ENCODE measurements at places on chromosomes 2 and 18.

DNA sequence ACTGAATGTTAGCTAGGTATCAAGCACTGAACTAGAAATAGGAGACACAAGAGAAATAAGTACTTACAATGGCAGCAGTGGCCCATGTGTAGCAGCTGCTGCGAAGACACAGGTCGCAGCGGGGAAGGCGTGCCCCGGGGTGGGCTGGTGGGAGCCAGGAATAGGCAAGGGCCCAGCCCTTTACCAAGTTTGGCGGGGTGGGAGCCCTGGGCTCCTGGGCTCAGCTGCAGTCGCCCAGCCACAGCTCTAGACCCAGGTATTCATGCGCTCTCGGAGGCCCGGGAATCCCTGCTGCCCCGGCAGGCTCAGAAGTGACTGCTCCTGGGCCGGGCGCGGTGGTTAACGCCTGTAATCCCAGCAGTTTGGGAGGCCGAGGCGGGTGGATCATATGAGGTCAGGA lies 1287.3 kb downstream of the CNTNAP5 start:
- DNase-seq = no peak

DNA sequence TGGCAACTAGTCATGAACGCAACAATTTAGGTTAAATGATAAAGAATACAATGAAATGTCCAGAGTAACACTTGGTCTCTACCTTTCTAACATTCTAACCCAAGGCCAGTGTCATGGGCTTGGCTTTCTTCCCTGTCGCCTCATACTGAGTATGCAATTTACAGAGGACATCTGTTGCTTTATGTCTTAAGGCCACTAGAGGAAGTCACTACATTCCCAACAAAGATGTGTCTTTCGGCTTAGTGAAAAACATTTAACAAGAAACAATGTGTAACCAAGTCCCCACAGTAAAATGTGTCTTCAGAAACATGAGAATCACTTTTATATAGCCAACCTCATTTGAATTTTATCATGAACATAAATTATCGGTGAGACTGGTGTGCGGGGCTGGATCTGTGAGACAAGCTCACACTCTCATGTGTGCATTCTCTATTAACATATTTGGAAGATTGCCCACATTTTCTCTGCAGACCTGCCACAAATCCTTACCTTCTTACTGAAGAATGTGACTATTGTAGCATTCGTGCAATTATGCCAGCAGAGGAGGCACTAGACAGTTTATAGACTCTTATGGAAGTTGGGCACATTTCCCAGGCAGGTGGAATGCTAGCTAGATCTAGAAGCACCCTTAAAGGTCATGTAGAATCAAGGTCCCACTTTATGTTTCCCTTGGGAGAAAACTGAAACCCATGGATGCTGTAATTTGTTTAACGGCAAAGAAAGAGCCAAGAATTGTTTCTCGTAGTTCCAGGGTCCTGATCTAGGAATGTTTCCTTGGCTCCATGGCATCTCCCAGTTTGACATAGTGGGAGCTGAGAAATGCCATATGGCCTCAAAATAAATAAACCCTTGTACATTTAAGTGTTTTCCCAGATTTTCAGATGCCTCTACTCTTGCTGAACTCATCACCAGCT lies 101.8 kb downstream of the CD226 start:
- DNase-seq = no peak

- no peak for DNase-seq
Observed at GRCh38 chr2:207165121-207166038, at the start of gene KLF7. Gene KLF7 (minus strand): TSS chr2:207165948. CDS start chr2:207165568, 380 bp downstream.

GRCh38 chr18:8290435-8290834 lies 318.8 kb upstream of the RAB12 start:
- DNase-seq = no peak

DNA sequence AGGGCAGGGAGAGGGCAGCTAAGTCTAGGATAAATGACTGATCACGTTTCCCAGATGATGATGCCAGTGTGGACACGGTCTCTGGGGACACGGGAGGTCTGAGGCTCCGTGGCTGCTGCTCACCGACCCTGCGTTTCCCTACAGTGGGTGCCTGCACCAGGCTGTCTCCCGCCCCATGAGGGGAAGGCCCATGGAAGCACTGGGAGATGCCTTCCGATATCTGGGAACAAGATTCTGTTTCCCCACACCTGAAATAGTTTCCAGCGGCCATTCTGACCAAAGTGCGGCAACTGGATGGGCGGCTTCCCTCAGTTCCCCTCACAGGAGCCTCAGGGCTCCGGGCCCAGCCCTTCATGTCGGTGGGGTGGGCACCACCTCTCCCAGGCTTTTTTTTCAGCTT lies 83.1 kb downstream of the EDAR start:
- DNase-seq = no peak

DNA sequence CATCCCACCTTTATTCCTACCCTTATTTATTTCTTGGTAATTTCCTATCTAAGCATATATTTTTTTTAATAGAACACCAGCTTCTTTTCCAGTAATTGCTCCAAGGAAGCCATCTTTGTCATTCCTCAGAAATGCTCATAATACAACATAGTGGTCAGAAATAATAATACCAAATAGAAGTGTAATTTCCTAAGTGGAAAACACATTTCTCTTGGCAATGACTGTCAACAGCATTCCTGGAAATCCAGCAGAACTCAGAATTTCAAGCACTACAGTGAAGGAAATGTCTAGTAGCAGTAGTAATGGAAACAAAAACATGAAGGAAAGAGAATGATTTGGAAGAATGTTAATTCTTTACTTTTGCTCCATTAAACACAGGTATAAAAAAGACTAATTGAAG lies 56.6 kb downstream of the GDF7 start:
- DNase-seq = no peak

DNA sequence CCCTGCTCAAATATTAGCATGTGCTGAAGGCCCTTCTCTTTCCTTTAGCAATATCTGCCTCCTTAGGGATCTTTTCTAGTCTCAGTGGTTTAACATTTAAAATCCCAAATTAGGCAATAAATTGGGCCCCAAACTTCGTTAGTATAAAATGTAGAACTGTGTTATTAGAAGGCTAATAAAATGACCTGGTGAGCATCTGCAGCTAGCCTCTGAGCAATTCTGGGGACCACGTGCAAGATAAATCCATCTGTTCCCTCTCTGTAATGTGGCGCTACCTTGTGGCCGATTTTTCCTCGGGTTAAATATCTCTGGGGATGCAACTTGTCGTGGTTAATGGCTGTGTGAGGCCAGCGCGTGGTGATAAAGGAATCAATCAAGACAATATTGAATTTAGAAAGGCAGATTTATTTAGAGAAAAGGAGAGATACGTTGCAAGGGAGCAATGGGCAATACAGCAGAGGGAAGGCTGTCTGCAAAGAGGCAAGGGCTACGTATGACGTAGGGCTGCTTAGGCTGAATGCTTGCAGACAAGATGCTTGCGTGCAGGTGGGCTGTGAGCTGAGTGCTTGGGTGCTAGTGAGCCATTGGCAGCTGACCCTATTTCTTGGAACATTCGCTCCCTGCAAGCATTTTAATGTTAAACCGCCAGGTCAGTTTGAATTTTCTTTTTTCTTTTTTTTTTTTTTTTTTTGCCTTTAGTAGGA lies 18.5 kb upstream of the IL36G start:
- no peak for DNase-seq

DNA sequence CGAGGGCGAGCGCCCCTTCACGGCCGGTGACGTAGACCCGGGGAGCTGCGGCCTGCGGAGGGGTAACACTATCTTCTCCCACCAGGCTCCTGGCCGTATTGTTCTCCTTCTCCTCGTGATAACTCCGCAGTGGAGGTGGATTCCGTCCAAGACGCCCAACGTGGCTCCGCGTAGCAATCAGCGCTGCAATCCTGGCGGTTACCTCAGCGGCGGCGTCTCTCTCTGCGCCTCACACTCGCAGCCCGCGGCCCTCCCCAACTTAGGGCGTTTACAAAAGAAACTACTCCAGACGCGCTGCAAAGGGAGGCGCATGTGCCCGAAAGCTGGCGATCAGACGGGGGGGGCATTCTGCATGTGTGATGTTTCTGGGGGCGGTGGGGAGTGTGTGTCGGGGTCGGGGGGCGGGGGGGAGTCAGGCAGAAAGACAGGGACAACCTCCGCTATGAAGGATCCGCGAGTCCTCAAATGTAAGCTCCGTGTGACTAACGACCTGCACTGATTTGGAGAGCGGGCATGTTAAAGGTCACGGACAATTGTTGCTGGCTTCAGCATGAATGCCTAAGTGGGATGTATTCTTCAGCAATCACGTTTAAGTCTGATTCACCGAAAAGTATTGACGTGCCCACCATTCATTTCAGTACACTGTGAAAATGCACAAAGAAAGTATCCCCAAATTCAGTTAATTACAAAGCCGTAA lies 1.3 kb upstream of the ZNF516 start:
- no peak for DNase-seq

- DNase-seq = no peak
Observed at GRCh38 chr18:57839942-57840381, 36.8 kb upstream of the ATP8B1 start.

DNA sequence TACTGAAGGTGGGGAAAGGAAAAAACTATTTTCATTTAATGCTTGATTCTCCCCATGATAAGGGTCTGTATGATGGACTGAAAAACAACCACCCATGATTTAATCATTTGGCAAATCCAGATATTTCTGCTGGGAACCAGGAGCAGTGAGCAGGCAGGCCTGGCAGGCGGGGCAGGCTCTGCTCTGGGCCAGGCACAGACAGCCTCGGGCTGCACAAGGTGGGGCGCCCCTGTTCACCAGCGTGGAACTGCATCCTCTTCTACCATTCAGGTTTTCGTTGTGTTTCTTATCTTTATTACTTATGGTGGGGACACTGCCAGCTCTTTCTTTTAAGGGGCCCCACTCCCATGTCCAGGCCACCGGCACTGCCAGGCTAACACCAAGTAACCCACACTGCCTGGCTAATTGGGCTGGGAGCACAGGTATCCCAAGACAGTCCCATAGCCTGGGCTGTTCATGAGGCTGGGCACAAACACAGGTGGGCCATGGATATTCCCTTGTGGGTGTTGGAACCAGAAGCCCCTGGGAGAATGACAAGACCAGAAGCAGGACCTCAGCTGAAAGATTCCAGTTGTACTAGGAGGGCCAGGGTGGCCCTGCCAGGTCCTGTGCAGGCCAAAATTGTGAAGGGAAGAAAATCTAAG lies 57.1 kb upstream of the RALBP1 start:
- DNase-seq = no peak

- DNase-seq = no peak
Observed at GRCh38 chr2:26577442-26578112, 63.6 kb downstream of the CIB4 start.

GRCh38 chr2:16162491-16163040 lies 222.2 kb downstream of the MYCN start:
- no peak for DNase-seq

GRCh38 chr2:72159211-72159993 lies 11.7 kb upstream of the CYP26B1 start:
- DNase-seq = no peak

- DNase-seq = no peak
Observed at GRCh38 chr18:22367303-22367702, 50.4 kb downstream of the CTAGE1 start.

GRCh38 chr2:100460904-100461530 lies 9.3 kb upstream of the NMS start:
- no peak for DNase-seq

GRCh38 chr18:25592804-25593360 lies 240.9 kb upstream of the ZNF521 start:
- DNase-seq = no peak

DNA sequence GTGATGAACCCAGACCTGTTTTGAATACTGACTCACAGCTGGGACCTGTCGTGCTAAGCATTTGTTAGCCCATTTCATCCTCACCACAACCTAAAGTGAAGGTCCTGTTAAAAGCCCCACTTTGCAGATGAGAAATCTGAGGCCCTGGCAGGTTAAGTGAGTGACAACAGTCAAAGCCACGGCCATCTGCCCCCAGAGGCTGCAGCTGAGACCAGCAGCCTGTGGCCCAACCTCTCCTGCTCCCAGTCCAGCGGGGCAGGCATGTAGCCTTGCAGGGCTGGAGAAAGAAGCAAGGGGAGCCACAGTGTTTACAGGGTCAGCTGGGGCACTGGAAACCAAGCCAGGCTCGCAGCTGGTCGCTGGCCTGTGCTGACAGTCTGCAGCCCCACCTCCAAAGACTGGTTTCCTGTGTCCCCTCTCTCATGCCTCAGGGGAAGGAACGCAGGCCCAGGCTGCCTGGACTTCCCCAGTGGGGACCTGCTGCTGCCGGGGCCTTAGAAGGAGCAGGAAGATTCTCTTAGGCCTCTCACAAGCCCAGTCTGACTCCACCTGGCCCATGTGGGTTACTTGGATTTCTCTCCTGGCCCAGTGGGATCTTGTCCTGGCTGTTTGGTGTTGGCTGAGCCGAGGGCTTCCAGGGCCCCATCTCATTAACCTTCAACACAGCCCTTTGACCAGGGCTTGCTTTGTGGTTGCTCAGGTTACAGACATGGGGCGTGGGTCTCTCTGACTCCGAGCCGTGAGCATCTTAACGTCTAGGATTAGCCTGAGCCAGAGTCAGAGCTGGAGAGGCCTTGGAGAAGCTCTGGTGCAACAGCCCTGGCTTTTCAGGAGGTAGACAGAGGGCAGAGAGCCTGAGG lies 1.7 kb downstream of the INPP5D start:
- peak; percentile 14 for DNase-seq

DNA sequence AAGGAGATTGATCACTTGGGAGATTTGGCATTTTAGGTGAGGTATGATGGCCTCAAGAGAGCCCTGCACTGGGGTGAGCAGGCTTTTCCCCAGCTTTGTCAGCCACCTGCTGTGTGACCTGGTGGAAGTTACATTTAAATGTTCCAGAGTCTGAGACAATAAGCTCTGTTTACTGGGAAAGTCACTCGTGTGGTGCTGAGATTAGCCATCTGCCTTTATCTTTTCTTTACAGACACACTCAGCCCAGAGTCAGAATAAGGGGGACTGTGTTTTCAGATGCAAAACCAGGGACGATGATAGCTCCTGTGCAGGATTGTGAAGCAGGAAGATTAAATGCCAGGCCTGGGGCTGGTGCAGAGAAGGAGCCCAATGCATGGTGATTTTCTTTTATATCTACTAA lies 47.9 kb downstream of the SH3RF3 start:
- DNase-seq = no peak

DNA sequence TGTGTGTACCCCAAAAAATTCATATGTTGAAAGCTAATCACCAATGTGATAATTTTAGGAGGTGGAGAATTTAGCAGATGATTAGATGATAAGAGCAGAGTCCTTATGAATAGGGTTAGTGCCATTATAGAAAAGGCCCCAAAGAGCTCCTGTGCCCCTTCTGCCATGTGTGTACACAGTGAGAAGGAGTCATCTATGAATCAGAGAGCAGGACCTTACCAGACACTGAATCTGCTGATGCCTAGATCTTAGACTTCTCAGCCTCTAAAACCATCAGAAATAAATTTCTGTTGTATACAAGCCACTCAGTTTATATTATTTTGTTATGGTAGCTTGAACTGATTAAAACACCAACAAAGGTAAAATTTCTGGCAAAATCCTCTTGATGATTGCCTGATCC lies 560.0 kb upstream of the CDH2 start:
- no peak for DNase-seq

- no peak for DNase-seq
Observed at GRCh38 chr2:208978946-208979345, 444.9 kb upstream of the MAP2 start.

GRCh38 chr18:58391932-58392323 lies 237.0 kb downstream of the ALPK2 start:
- DNase-seq = no peak

- DNase-seq = no peak
Observed at GRCh38 chr2:25606892-25607291, 66.5 kb downstream of the DTNB start.

GRCh38 chr2:184689638-184690037 lies 91.3 kb downstream of the ZNF804A start:
- no peak for DNase-seq

- no peak for DNase-seq
Observed at GRCh38 chr18:78396756-78397155, 582.9 kb upstream of the SALL3 start.
